ENCODE measurements at places on chromosomes 5 and 9. TPM values are rescaled to one million over a fixed set of nuclear protein-coding genes. Genes with fewer than 3 reads are reported as not detected.

GRCh38 chr9:112819635-112820496, 69.3 kb downstream of the SNX30 start:
- no peak for DNase-seq

- no peak for DNase-seq
Observed at GRCh38 chr9:136617746-136618579, 44.8 kb upstream of the EGFL7 start.

DNA sequence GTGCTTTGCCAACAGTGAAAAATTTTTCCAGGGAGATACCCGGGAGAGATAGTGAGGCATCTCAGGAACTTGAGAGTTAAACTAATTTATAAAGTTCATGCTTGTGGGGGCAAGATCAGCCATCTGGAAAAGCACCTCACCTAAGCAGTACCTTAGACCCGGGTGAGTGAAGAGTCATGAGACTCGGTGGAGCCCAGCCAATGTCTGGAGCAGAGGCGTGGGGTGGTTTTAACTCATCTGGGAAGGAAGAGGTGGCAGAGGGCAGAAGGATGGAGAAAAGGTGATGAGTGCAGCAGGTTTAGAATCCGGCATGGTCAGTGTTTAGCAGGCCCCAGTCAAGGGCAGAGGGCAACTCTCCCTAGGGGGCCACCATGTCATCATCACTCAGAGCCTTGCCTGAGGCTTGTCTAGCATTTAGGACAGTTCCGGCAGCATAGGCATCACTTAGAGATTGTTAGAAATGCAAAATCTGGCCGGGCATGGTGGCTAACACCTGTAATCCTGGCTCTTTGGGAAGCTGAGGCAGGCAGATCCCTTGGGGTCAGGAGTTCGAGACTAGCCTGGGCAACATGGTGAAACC, 4.3 kb upstream of the RNF183 start:
- DNase-seq, result no peak

DNA sequence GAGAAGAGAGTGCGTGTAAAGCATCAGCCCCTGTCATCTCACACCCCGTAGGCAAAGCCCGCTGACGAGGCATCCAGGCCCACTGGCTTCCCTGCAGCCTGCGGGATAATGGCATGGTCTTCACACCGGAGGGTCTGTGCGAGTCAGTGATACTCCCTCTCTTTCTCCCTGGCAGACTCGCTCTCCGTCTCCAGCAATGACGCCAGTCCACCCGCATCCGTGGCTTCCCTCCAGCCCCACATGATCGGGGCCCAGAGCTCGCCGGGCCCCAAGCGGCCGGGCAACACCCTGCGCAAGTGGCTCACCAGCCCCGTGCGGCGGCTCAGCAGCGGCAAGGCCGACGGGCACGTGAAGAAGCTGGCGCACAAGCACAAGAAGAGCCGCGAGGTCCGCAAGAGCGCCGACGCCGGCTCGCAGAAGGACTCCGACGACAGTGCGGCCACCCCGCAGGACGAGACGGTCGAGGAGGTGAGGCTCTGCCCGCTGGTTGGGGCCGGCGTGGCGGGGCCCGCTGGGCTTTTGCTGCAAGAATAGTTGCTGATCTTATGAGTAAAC, 120.7 kb upstream of the OTULINL start:
- no peak for DNase-seq

- no peak for DNase-seq
Observed at GRCh38 chr5:128062172-128062746, 21.3 kb upstream of the SLC12A2 start.

GRCh38 chr9:130589754-130590153, 10.4 kb downstream of the FUBP3 start:
- no peak for DNase-seq

- DNase-seq, result no peak
Observed at GRCh38 chr5:164504141-164504772, 998.8 kb downstream of the MAT2B start.

GRCh38 chr9:93825348-93826115, 129.6 kb downstream of the BARX1 start:
- DNase-seq, result no peak

DNA sequence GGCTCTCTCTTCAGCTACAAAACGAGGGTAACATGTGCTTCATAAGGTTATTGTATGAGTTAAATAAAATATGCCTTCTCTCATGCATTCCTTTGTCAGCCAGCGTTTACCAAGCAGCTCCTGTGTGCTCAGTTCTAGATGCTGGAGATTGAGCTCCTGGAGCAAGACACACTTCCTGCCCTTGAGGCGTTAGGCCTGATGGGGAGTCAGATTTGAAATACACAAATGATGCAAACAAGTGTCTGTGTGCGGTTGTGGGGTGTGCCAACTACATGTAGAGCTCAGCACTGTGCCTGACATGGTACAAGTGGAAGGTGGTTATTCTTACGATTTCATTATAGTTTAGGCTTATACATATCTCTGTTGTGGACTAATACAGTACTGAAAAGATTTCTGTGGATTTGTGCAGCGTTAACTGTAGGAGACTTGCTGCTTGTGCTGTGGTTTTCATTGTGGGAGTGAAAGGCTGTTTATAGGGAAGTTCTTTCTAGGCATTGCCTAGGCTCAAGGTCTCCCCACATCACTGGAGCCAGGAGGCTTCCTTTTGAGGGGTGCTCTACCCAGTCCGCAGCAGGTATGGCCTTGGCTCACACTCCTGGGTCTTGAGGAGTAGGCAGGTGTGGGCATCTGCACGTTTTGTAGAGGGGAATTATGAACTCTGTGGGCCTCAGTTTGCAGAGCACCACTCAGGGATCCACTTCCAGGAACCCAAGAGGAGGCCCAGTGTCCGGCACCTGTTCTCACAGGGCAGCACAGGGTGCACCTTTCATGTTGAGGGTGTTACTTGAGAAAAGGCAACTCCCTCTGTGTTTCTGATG, 39.8 kb upstream of the ANGPTL2 start:
- no peak for DNase-seq

GRCh38 chr5:136750224-136750862, 385.0 kb upstream of the TRPC7 start:
- DNase-seq, result no peak

The FOXD4L4 gene
- not detected for total RNA-seq

The DMRTA1 gene
- total RNA-seq, result not detected

The CTSV gene
- total RNA-seq, result 0.48 TPM

The HINT1 gene
- 279 TPM for total RNA-seq

The CDH9 gene
- not detected for total RNA-seq

The SPINK6 gene
- not detected for total RNA-seq

The GLIPR2 gene
- total RNA-seq, result 30.1 TPM

The FUT7 gene
- not detected for total RNA-seq

Data from activated T-helper 2 cell treated with anti-CD3 and anti-CD28 coated beads, Interferon-gamma antibody, Interleukin-2, Interleukin-4, amounts not matched to agents 10 μg/mL and 5 μg/mL and 100 μg/mL, durations not matched to agents 14 hours and 24 hours and 36 hours (primary cell).